ENCODE measurements at places on chromosomes 5 and 9.

DNA sequence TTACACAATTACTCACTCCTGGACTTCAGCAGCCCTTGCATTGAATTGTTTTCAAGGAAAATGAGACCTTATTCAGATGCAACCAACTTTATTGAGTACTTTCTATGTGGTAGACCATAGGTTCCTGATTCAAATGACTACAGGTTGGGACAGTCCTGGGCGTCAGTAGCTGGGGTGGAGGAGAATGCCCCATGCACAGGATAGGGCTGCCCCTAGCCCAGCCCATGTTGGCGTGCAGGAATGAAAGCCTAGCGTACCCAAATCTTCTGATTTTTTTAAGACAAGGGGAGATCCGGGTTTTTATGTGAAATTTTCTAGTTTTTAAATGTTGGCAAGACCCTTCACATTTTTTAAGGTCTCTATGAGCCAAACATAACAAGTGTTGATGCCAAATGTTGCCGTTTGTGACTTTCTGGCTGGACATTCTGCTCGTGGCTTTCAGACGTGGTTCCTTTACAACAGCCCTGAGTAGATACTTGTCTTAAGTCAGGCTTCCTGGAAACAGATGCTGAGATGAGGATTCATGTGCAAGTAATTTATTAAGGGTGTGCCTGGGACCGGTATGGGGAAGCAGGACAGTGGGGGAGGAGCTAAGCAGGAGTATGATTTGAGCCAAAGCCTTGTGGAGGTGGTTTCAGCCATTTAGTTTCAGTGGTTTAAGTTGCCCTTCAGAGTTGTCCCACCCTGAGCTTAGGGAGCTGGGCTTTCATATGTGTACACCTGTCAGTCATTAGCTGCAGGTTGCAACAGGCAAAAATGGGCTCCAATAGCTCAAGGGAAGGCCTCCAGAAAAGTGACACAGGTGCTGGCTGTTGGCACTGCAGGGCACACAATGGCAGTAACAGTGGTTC is 154.1 kb downstream of the NTRK2 start:
- no peak for DNase-seq

GRCh38 chr5:152004095-152004494 is 79.4 kb upstream of the GLRA1 start:
- no peak for DNase-seq

- DNase-seq: no peak
Measured at GRCh38 chr5:78541086-78541654, 107.4 kb downstream of the LHFPL2 start.

DNA sequence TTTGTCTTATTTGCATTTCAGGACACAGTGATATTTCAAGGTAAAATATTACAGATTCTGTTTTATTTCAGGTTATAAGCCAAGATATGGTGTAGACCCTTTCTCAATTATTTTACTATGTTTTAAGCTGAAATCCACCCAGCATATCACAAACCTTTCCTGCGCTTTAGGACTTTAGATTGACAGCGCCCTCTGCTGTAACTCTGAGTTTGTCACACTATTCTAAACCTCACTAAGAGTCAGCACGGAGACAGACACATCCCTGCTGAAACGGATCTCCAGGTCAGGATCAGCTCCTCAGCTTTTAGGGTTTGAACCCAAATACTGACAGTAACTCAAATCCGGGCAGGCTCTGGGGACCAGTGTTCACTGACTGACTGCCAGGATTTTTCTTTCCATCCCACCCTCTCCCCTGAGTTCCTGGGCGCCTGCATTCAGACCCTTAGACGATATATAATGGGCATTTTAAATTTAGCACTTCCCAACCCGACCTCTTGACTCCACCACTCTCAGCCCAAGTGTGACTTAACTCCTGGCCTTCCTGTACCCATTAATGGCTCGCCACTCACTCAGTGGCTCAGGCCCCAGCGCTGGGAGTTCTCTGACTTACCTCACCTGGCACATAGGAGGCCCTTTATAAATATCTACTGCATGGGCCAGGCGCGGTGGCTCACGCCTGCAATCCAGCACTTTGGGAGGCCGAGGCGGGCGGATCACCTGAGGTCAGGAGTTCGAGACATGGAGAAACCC is 33.5 kb downstream of the TLX3 start:
- no peak for DNase-seq

GRCh38 chr5:132427281-132428146 is 58.0 kb downstream of the SLC22A5 start:
- no peak for DNase-seq

GRCh38 chr9:112496074-112496722 is 9.6 kb downstream of the KIAA1958 start:
- DNase-seq: no peak

GRCh38 chr9:135772056-135772646 is 70.2 kb downstream of the KCNT1 start:
- no peak for DNase-seq

GRCh38 chr9:131263701-131264100 is 12.6 kb downstream of the FAM78A start:
- DNase-seq: no peak

- no peak for DNase-seq
Measured at GRCh38 chr9:100698945-100699344, 121.1 kb downstream of the CAVIN4 start.

DNA sequence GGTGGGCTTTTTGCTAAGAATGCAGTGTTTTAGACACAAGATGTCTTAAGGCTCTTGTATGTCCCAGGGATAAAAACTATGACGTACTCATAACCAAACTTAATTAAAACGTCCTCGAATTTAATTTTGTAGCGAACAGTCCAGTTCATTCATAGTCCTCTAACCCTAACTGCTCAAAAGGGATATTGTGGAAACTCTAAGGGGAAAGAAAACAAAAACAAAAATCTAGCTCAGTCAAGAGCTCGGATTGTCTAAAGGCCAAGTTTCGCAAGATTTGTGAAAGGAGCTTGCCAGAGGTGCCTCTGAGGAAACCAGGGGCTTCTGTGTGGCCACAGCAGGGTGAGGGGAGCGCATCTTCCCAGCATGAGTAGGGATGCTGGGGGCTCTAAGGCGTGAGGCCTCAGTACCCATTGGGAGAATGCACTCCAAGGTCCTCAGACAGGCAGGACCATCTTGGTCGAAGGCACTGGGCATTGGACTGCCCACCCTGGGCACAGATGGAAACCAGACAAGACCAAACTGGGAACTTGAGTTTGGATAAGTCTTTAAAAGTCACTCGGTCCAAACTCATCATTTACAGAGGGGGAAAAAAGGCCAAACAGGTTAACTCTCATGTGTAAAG is 71.8 kb downstream of the PRRT1B start:
- DNase-seq: no peak

DNA sequence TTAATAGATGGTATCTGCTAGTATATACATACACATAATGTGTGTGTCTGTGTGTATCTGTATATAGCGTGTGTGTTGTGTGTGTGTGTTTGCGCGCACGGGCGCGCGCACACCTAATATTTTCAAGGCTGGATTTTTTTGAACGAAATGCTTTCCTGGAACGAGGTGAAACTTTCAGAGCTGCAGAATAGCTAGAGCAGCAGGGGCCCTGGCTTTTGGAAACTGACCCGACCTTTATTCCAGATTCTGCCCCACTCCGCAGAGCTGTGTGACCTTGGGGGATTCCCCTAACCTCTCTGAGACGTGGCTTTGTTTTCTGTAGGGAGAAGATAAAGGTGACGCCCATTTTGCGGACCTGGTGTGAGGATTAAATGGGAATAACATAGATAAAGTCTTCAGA is 757 bp downstream of the FXN start:
- DNase-seq: no peak

DNA sequence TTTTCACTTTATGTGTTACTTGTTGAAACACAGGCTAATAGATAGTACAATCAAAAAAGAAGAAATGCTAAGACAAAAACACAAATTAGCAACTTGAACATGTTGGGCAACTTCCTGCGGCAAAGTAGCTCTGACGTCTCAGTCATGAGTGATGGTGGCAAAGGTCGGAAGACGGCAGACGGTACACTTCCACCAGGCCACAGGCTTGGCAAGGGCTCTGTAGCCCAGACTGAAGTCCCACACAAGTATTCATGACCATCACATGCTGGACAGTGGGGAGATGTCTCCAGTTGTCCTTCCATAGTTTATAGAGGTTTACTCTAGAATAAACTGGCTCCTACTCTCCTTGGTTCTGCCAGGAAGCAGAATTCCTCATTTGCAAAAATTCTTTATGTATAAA is 831.3 kb downstream of the MTRR start:
- DNase-seq: no peak

GRCh38 chr5:59189472-59190244 is 606.8 kb downstream of the RAB3C start:
- no peak for DNase-seq

DNA sequence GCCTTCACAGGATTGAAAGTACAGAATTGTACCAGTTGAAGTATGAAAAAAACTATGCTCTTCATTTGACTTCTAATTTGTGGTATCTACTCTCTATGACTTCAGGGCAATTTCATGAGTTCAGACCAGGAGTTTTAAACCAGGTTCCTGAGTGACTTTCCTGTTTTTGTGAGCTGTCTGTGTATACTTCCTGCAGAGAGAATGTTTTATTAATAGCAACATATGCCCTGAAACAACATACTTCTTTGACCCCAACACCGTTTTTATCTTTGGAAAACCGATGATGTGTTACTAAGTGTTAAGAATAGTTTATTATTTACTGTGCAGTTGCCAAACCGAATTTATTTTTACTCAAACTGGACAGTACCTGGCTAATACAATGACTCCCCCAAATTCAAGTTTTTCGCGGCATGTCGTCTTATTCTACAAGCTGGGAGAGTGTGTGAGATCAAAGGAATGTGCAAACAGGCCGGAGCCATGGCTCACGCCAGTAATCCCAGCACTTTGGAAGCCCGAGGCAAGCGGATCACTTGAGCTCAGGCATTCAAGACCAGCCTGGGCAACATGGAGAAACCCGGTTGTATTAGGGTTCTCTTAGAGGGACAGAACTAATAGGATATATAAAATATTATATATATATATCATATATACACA is 58.7 kb upstream of the ERBIN start:
- DNase-seq: no peak

Data from stimulated activated CD8-positive, alpha-beta memory T cell treated with anti-CD3 and anti-CD28 coated beads, Interleukin-4, amount 100 ng/mL, for 24 hours (primary cell).